ENCODE measurements at places on chromosomes 11 and 22.

GRCh38 chr11:19283991-19284390 lies 43.2 kb upstream of the E2F8 start:
- DNase-seq, result no peak

GRCh38 chr22:40651057-40651456 lies 14.5 kb upstream of the MRTFA start:
- DNase-seq, result no peak

GRCh38 chr11:119505861-119506260 lies 82.9 kb upstream of the THY1 start:
- peak; percentile 10 for DNase-seq

DNA sequence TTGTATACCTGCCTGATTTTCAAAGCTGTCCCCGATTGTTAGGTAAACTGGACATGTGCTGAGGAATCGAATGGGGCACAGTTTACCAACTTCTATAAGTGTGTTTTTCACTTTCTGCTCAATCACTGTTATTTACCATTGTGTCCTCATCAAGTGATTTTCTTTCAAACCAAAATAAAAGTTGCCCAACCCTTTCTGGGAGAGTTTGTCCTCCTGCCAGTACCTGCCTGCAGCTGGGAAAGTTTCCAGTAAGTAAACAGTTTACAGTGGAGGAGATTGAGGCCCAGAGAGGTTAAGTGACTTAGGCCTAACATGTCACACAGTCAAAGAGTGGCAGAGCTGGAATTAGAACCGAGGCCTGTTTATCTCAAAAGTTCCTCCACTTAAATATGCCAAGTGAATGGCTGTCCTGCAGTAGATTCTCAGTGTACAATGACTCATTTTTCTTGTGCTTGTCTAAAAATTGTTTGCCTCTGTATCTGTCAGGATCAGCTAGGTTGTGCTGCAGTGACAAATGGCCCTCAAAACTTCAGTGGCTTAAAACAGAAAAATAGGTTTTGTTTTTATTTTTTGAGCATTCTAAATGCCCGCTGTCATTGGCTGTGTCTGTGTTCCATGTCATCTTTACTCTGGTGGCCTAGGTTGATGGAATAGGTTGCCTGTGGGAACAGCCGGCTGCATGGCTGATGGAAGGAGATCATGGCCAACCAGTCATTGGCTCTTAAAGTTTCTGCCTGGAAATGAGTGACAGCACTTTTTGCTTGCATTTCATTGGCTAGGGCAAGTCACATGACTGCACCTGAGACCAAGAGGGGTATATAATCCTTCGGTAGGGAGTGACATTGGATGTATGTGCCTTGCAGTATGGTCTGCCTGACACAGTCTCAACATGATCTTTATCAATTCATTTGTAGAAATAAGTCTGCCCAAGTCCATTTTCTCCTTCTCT lies 61.8 kb upstream of the CRYBB3 start:
- no peak for DNase-seq

GRCh38 chr11:104873252-104873651 lies 25.0 kb downstream of the CASP12 start:
- DNase-seq, result no peak

GRCh38 chr11:80856066-80856465 lies 1415.2 kb upstream of the TENM4 start:
- DNase-seq, result no peak

GRCh38 chr22:33539902-33540751 lies 380.1 kb downstream of the LARGE1 start:
- no peak for DNase-seq

- DNase-seq, result no peak
Observed at GRCh38 chr11:45900916-45901617, 6.0 kb downstream of the FREY1 start.

DNA sequence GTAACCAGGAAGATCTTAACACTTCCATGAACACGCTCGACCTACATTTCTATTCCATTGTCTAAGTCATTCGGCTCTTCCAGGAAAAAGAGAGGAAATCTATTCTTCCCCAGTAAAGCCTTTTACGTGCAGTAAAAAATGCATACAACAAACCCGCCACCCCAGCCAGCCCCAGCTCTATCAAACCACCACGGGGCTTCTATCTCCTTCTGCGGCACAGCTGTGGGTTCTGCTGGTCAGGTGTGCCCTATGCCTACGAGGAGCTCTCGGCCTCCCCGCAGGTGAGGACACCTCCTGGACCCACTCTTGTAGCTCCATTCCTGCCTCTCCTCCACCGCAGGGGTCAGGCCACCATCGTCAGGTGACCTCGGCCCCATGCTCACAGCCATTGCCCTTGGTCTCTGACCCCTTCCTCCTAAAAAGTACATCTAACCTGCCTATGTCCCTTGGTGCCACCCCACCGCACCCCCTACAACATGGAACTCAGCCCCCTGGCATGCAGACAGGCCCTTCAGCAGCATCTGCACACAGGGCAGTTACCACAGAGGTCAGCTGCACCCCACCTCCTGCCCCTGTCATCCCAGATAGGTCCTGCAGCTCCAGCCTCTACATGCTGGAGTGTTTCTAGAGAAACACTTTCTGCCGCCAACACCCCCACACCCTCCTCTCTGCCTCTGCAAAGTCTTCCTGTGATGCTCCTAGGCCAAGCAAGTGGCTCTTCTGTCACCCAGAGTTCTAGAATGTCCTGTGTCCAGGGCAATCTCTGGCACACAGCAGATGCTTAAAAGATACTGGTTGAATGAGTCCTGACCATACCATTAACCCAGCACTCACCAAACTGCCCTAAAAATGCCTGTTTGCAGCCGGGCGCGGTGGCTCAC lies 3.1 kb downstream of the DEAF1 start:
- no peak for DNase-seq

GRCh38 chr22:19825904-19826618 lies 28.6 kb downstream of the GNB1L start:
- DNase-seq, result no peak

DNA sequence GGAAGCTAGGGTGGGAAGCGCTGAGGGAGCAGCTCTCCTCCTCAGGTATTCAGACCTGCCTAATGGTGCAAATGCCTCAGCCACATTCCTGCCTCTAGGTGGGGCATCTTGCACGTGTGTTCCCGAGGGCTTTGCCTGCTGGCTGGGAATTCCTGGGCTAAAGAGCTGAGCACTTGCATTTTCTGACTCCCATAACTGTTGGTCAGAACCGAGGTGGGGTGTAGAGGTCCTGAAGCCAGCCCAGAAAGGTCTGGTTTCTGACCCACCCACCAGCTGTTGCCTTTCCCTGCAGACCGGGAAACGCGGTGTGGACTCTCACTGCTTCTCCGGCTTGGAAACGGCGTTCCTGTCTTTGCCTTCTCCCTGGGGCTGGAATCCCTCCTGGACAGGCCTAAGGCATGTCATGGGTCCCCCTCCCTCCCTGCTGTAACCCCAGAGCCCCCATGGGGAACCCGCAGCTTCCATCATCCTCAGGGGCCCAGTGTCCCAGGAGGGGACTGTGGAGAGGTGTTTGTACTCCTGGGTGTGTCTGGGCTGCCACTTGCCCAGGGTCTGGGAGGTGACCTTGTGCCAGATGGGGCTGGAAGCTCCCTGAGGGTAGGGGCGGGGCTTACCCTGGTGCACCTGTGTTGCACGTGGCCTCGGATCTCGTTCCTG lies 24.0 kb upstream of the SMIM38 start:
- DNase-seq, result no peak

GRCh38 chr11:126318574-126319373 lies 14.9 kb downstream of the DCPS start:
- DNase-seq, result no peak

DNA sequence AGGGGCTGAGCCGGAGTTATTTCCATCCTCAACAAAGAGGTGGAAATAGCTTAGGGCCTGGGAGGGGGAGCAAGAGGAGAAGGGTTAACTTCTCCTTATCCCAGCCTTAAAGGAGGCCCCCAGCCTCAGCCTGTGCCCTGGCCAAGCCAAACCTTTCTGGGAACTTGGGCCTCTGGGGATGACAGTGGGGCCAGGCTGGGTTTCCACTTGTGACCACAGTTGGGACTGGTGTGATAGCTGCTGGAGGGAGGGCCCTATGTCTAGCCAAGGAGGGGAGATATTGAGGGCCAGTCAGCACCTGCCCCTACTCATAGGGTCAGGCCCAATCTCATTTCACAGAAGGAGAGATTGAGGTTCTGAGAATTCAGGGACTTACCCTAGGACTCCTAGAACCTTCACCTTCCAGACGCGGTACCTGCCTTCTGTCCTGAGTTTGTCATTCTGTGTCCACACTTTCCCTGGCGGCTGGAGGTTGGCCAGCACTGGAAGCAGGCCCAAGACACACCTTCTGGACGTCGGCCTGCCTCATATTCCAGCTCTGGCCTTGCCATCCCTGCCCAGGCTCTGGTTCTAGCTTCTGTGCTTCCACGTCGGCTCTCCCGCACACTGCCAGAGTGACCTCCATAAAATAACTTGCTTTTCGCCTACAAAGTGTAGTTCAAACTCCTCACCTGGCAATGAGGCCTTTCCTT lies 3.1 kb downstream of the RELT start:
- DNase-seq, result no peak

DNA sequence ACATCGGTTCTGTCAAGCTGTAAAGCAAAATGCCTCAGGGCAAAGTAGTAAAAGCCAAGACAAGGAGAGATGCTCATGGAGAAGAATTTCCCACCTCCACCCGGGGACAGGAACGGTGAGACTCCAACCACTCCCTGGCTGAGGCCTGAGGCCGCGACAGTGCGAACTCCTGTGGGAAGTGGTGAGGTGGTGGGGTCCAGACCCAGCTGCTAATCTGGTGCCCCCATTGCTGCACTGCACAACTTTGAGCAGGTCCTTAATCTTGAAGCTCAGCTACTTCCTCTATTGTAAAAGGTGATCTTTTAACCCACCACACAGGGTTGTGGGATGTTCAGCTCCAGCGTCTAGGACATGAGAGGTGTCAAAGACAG lies 83.9 kb downstream of the ZC3H12C start:
- no peak for DNase-seq

GRCh38 chr22:47395481-47395880 lies 633.0 kb downstream of the TBC1D22A start:
- DNase-seq, result peak; percentile 90

DNA sequence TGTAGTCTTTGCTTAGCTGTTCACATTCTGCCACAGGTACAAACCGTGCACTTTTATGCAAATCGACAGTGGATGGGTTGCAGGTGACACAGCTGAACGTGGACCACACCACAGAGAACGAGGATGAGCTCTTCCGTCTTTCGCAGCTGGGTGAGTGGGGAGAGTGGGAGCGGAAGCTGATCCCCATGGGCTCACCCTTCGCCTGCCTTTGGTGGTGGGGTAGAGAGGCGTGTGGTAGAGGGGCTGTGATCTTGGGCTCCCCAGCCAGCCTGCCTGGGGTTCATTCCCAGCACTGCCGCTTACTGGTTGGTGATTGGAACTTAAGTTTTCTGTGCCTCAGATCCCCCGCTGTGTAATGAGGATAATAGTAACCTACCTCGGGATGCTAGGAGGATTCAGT lies 19.1 kb downstream of the TAB1 start:
- peak; percentile 2 for DNase-seq

DNA sequence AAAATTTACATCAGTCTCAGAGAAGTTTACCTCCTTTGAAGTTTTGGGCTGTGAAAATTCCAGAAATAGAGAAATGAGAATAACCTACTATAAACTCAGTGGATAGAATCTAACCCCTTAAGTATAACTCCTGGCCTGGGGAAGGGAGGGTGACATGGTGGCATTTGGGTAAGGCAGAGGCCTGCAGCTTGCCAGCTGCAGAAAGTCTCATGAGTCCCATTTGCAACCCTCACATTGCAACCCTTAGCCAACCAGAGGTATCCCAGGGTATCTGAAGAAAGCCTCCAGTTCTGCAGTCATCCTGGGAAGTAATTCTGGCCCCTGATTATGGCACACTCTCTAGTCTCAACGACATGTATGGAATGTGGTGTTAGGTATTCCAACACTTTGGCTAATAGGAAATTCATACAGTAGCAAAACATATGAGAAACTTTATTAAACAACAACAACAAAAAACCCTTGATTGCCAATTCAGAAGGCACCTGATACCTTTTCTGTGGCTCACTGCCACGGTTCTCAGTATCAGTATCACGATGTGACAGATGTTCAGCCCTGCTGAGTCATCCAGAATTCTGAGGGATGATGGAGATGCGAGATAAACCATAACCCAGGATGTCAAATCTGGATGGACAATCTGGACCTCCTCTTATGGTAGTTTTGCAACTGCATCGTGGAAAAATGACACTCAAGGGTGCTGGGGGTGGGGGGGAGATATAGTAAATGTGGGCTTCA lies 743.4 kb downstream of the NELL1 start:
- DNase-seq, result no peak

- peak; percentile 27 for DNase-seq
Observed at GRCh38 chr11:8384199-8384821, 120.6 kb upstream of the LMO1 start.

DNA sequence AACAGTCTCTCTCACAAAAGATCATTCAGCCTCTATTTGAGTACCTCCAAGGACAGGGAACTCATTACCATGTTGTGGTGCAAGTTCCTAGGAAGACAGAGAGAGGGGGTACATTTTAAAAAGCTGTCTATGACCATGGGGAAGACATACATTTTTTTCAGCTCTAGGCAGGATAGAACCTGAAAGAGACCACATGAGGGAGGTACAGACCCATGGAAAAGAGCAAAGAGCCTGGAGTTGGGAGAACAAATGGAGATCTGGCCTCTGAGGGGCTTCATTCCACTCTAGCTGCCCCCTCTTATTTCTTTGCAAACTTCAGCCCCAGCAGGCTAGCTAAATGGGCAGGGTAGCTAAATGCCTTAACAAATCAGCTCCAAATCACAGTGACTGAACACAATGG lies 36.3 kb downstream of the KCNC1 start:
- no peak for DNase-seq

GRCh38 chr22:36951746-36952145 lies 38.3 kb downstream of the CSF2RB start:
- DNase-seq, result no peak

DNA sequence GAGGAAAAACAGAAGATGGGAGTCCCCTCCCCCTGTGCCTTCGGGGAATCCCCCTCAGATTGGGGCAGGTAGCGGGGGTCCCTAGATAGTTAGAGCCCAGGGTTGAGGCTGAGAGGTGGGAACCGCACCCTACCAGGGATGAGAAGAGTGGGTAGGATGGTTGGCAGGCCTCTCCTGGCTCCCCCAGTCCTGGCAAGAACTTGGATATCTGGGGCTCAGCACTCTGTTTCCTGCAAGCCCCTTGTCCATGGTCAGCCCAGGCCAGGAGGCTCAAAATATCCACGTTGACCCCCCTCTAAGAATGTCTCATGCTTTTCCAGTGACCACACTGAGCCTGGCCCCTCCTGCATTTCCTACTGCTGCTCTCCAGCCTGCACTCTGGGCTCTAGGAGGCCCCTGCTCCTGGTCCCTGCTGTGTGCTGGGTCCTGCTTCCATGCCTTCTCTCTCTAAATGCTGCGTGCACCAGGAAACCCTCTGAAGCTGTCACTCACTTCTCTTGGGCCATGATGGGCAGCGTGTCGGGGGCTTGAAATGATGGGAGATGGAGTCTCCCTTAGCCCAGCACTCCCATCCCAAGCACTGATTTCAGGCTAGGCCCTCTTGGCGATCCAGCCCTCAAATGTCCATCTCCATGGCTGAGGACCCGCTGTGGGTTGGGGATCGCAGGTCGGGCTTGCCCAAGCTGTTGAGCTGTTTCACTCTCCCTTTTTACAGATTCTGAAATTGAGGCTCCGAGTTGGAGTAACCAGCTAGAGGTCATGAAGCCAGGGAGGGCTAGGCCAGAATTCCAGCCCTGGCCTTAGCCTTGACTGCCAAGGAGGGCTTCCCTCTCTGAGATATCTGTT lies 2.0 kb downstream of the MAP3K11 start:
- no peak for DNase-seq

- no peak for DNase-seq
Observed at GRCh38 chr11:75174781-75175370, 24.0 kb downstream of the SLCO2B1 start.

- peak; percentile 69 for DNase-seq
Observed at GRCh38 chr11:10856689-10857458, 979 bp downstream of the ZBED5 start.

- DNase-seq, result no peak
Observed at GRCh38 chr11:66363805-66364535, 7.6 kb downstream of the SLC29A2 start.

All from NCI-H1417 (cell line).